ENCODE measurements at places on chromosomes 4 and X.

GRCh38 chr4:88136249-88136648 is 22.2 kb downstream of the ABCG2 start:
- DNase-seq: no peak

- no peak for DNase-seq
Observed at GRCh38 chr4:116055857-116056827, 942.7 kb upstream of the NDST4 start.

GRCh38 chrX:71103110-71103983 is 3.2 kb downstream of the CXorf65 start:
- no peak for DNase-seq

- DNase-seq: no peak
Observed at GRCh38 chrX:151505796-151506195, 57.7 kb upstream of the PASD1 start.

DNA sequence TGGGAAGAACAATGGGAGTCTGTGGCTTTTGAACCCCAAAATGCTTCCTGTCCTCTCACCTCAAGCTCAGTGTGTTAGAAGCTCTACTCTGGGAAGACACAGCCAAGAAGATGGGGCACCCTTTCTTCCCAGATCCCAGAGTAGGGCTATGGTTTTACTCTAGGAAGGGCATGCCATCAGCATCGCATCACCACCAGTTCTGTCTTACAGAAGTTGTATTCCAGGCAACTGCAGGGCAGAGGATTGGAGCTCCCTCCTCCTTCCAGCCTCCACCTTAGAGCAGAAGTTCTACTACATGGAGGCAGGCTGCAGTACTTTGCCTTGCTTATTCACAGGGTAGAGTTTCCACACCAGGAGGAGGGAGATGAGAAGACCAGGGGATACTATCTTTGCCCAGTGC is 18.1 kb upstream of the ZFX start:
- DNase-seq: no peak

- DNase-seq: no peak
Observed at GRCh38 chr4:83189631-83190136, 75.2 kb upstream of the PLAC8 start.

DNA sequence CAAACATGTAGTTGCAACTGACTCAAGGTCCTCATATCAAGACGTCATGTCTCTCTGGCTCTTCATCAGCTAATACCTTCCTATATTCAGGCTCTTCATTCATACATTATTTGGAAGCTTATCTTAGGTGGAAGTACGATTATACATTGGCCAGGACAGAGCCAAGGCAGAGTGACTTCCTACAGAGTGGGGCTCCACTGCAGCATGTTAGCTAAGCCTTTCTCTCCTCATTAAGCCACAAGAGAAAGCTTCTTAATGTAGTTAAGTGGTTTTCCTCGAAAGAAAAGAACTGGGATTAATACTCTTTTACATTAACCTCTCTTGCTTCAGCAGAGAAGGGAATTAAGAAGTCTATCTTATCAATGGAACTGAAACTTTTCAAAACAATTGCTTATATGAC is 15.0 kb downstream of the C4orf33 start:
- no peak for DNase-seq

DNA sequence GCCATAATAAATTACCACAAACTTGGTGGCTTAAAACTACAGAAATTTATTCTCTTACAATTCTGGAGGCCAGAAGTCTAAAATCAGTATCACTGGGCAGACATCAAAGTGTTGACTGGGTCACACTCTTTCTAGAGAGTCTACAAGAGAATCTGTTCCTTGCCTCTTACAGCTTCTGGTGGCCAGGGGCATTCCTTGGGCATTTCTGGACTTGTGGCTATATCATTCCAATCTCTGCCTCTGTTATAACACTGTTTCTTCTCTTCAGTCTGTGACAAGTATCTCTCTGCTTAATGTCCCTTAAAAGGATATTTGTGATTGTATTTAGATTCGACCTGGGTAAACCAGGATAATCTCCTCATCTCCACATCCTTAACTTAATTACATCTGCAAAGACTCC is 207.3 kb upstream of the DCAF8L1 start:
- no peak for DNase-seq

DNA sequence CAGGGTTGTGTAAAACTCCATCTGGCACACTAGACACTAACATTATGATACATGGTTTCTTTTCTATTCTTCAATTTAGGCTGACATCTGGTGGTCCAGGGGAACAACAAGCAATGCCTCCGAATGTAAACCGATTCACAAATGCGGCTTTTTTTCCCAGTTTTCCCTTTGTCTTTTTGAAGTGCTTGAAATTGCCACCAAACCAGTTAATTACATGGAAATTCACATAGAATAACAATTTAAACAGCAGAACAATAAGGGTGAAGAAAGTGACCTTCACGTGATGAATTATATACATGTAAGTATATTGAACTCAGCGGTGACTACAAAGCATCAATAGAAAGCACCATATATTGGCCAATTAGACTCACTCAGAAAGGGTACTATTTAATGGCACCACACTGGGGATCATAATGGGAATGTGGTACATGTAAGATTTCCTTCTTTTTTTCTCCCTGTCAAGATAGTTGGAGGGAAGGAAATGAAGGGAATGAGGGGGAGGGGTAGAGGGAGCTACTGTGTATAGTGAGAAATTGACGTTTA is 103.9 kb downstream of the MMRN1 start:
- no peak for DNase-seq

DNA sequence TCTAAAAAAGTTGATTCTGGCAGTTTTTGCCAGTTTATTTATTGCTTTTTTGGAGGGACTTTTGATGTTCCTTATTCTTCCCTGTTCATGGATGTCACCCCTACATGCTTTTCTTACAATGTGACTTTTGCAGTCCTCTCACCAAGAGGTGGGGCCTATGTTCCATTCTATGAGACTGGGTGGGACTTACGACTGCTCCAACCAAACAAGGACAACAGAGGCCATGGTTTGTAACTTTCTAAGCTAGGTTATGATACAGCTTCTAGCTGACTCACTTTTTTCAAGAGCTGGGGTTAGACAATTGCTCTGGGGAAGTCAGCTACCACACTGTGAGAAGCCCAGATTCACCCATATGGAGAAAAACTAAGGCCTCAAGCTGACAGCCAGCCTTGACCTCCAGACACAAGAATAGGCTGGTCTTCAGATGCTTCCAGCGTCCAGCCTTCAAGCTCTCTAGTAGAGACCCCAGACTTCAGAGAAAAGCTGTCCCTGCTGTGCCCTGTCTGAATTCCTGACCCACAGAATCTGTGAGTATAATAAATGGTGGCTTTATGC is 39.5 kb downstream of the ENOPH1 start:
- no peak for DNase-seq

- no peak for DNase-seq
Observed at GRCh38 chr4:8683462-8683861, 90.9 kb downstream of the CPZ start.

GRCh38 chrX:44674906-44675305 is 132.2 kb upstream of the FUNDC1 start:
- no peak for DNase-seq

- no peak for DNase-seq
Observed at GRCh38 chr4:162282684-162283083, 118.9 kb upstream of the FSTL5 start.

Measured in cerebellar nuclear complex (tissue), 1 donor.